ENCODE measurements at places on chromosomes 4 and X. TPM values are rescaled to one million over a fixed set of nuclear protein-coding genes. Genes with fewer than 3 reads are reported as not detected.

DCTD gene
- 113 TPM for polyA plus RNA-seq

ALAS2 gene
- polyA plus RNA-seq, result not detected

DNA sequence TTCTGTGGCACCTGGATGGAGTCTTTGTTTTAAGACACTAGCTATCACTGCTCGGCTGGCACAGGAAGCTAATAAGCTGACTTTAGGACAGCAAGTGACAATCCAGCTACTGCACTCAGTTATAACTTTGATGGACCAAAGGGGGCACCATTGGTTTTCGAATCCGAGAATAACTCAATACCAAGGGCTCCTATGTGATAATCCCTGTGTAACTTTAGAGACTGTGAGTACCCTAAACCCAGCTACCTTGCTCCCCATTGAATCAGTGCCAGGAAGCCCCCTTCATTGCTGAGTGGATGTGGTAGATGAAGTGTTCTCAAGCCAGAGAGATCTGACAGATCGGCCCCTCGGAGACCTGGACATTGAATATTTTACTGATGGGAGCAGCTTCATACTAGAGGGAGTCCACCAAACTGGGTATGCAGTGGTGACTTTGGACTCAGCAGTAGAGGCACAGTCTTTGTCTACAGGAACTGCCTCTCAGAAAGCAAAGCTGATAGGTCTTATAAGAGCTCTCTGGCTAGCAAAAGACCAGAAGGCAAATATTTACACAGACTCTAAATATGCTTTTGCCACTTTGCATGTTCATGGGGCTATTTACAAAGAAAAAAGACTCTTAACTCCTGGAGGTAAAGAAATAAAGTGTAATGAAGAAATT lies 35.5 kb upstream of the UGT2B7 start:
- DNase-seq, result no peak

DNA sequence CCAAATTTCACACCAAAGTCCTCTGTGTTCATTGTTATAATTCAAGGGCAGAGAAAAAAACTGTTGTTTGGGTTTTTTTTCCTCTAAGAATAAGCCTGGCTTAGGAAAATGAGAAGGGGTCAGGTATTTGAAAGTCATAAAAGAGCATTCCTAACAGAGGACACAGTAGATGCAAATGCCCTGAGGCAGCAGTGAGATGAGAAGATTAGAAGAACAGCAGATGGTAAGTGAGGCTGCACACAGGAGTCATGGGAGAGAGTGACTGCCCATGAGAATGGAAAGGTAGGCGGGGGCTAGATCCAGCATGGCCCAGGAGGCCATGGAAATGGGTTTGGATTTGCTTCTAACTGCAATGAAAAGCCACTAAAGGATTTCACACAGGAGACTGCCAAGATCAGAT lies 107.5 kb upstream of the RBPJ start:
- no peak for DNase-seq

GRCh38 chr4:144582975-144583374 lies 63.0 kb upstream of the HHIP start:
- peak; percentile 28 for DNase-seq

DNA sequence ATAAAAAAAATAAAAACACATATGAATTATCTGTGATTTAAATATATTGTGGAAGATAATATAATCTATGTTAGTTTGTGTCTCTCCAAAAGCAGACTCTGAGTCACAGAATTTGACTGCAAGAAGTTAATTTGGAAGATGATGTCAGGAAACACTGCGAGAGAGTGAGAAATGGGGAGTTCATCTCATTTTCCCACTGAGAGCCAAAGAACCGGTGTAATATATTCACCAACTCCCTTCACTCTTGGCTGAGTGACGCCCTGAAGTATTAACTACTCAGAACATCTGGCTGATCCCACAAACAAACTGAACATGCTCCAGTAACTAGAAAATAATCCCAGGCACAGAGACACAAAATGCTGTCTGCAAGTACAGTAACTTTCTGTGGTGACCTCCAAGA lies 345.8 kb upstream of the SPANXN1 start:
- DNase-seq, result no peak
